T-helper 22 cell (primary cell): ENCODE measurements at places on chromosomes 11 and 22.

DNA sequence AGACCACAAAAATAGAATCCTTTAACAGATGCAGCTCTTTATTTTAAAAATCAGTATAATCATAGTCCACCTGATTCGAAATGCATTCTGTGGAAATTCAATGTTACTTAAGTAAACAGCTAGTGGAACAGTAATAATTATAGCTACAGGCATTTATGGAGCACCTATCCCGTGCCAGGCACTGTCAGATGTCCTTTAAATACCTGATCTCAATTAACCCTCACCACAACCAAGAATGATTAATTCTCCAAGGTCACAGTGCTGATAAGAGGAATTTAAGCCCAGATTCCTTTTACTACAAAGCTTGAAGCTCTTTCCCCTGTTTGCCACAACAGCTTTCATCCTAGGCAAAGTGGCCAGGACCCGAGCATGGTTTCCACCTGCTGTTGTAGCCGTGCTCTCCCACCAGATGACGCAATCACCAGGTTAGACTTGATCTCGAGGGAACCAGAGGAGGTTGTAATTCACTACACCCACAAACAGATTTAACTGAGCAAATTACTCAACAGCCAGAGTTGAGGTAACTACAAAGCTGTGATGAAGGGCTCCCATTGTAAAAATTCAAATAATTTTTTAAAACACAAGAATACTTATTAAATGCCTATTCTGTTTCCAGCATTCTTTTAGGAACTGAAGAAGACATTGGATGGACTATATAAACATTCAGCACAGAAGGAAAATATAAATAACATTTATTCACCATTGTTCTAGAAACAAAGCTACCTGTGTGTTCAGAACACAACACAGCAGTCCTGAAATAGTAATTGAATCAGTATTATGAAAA lies 10.3 kb downstream of the PRDM10 start:
- DNase-seq = peak; percentile 5

- no peak for DNase-seq
Measured at GRCh38 chr11:119497717-119498116, 74.7 kb upstream of the THY1 start.

DNA sequence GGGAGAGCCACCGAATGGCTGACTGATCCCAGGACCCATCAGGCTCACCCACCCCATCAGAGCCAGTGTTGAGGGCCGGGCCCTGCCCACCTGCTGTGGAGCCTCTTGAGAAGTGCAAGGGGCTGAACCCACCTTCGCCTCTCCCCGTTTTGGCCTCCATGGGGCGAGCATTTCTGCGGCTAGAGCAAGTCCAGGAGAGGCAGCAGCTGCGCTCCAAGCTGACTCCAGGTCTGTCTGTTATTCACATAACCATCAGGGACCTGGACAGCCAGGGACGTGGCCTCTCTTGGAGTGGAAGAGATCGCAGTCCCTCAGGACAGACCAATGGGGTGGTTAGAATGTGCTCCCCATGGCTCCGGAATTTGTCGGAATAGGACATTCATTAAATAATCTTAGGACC lies 231.8 kb downstream of the TBC1D22A start:
- DNase-seq = no peak

GRCh38 chr11:59053387-59053786 lies 32.7 kb upstream of the GLYATL1B start:
- DNase-seq = peak; percentile 42

GRCh38 chr11:121722431-121723245 lies 269.9 kb upstream of the SORL1-AS1 start:
- no peak for DNase-seq

DNA sequence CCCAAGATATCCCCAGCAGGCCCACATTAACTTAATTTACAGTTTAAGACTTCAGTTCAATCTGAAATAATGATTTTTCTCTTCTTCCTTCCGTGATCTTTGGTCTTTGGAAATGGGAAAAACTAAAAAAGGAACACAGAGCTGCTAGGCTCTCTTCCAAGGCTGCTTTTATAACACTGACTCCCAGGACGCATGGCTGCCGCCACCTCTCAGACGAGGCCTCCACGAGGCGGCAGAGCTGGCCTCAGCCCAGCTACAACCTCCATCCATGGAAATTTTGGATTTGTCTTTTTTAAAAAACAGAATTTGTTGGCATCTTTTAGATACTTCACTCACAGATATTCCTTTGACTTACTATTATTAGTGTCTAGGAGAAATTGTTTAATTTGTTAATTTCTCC lies 385.5 kb upstream of the SYN3 start:
- no peak for DNase-seq

- no peak for DNase-seq
Measured at GRCh38 chr11:69365558-69365957, 71.6 kb downstream of the MYEOV start.
